ENCODE measurements at places on chromosomes 13 and 19.
A peak's percentile ranks its signal among the peaks of the same experiment; 100 is the strongest.

GRCh38 chr13:59587030-59587429 lies 576.7 kb downstream of the DIAPH3 start:
- no peak for DNase-seq

- no peak for DNase-seq
Measured at GRCh38 chr19:41745756-41746155, 9.6 kb upstream of the CEACAM6 start.

DNA sequence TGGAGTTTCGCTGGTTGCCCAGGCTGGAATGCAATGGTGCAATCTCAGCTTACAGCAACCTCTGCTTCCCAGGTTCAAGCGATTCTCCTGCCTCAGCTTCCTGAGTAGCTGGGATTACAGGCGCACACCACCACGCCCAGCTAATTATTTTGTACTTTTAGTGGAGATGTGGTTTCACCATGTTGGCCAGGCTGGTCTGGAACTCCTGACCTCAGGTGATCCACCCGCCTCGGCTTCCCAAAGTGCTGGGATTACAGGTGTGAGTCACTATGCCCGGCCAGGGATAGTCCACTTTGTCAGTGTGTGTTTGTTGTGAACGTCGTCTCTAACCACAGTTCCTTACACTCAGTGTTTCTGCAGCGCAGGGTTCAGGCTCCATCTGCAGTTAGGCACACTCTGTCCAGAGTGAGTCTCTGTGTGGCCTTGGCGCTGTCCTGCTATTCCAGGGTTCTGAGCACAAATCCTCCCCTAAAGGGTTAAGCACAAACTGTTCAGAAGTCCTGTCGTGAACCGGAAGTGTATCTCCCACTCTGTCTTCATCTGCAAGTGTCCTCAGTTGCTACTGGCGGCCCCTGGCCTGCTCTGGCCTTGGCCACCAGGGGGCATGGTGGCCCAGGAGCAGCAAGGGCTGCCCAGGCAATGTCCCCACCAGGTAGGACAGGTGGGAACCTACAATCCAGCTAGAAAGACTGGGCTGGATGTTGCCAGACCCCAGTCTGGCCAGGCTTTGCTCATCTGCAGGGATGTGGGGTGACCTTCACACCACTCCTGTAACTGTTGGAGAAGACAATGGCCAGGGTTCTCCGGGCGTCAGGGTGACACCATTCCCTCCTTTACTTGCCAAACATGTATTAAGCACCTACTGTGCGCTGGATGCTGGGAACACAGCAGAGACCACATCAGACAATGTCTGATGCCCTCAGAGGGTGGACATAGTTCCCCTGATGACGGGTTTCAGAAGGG lies 38.8 kb upstream of the GATAD2A start:
- DNase-seq: peak; percentile 92

- no peak for DNase-seq
Measured at GRCh38 chr19:20423381-20424197, 142.0 kb downstream of the ZNF737 start.

DNA sequence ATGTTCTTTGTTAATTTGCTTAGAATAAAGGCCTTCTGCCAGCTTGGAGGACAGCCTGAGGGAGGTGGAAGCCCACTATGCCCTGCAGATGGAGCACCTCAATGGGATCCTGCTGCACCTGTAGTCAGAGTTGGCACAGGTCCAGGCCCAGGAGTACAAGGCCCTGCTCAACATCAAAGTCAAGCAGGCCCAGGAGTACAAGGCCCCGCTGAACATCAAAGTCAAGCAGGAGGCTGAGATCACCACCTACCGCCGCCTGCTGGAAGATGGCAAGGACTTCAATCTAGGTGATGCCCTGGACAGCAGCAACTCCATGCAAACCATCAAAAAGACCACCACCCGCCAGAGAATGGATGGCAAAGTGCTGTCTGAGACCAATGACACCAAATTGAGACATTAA lies 41.7 kb downstream of the ZNF85 start:
- no peak for DNase-seq

GRCh38 chr13:42760951-42761350 lies 20.4 kb upstream of the FAM216B start:
- DNase-seq: no peak

GRCh38 chr13:108760129-108760528 lies 130.7 kb downstream of the MYO16 start:
- no peak for DNase-seq

GRCh38 chr19:58059003-58059670 lies at the start of gene ZNF135:
ZNF135 (plus strand) TSS chr19:58059282; CDS start chr19:58060003, 721 bp downstream.
- no peak for DNase-seq

- DNase-seq: no peak
Measured at GRCh38 chr13:102587916-102588315, 8.9 kb upstream of the TPP2 start.

- DNase-seq: peak; percentile 58
Measured at GRCh38 chr13:24511019-24511815, 1.4 kb downstream of the PARP4 start.

- DNase-seq: no peak
Measured at GRCh38 chr13:81012031-81012430, 671.1 kb upstream of the SPRY2 start.

DNA sequence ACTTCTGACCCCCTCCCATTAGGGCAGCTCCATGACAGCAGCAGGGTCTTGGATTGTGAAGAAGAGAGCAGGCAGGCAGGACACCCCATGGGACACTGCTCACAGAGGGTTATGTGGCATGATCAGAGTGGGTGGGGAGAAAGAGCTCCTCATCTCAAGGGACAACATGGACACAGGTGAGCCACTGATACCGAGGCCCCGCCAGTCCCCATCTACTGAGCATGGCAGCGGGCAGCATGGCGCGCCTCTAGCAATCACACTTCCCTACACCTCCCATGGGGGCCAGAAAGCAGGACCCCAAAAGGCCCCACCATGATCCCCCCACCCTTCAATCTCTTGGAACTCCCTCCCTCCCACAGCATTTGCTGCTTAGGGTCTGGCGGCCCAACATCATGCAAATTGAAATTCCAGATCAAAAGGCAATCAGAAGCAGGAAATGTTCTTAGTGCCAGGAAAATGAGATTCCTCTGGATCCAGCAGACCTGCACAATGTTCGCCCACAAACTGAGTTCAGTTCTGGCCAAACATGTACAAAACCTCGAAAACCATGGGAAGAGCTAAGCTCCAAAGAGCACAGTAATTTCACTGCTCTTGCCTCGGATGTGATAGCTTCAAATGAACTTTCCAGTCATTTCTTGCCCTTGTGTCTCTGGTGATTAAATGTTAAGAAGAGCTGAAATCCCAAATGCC lies 14.8 kb downstream of the DOCK9 start:
- DNase-seq: no peak

DNA sequence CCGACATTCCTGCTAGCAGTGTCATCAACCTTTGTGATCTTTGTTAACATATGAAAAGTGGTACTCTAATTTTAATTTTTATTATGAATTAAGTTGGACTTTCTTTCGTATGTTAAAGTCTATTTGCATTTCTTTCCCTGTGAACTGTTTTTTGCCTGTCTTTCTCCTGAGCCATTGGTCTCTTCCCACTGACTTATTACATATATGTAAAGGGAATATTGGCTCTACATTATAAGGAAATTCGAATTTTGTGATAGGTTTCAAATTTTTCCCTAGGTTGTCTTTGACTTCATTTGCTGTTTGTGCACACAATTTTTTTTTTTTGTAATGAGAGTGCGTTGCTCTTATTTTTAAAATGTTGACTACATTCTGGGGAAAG lies 442 bp upstream of the CDC16 start:
- no peak for DNase-seq

DNA sequence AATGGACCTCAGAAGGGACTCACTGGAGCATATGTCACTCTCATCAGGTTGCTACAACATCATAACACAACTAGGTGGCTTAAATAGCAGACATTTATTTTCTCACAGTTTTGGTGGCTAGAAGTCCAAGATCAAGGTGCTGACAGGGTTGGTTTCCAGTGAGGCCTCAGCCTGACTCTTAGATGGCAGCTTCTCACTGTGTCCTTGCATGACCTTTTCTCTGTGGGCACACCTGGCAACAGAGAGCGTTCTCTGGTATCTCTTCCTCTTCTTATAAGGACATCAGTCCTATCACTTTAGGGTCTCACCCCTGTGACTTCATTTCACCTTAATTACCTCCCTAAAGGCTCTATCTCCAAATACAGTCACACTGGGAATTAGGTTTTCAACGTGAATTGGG lies 74.5 kb downstream of the CYSLTR2 start:
- no peak for DNase-seq

GRCh38 chr13:99403458-99403971 lies 96.3 kb upstream of the GPR183 start:
- no peak for DNase-seq

DNA sequence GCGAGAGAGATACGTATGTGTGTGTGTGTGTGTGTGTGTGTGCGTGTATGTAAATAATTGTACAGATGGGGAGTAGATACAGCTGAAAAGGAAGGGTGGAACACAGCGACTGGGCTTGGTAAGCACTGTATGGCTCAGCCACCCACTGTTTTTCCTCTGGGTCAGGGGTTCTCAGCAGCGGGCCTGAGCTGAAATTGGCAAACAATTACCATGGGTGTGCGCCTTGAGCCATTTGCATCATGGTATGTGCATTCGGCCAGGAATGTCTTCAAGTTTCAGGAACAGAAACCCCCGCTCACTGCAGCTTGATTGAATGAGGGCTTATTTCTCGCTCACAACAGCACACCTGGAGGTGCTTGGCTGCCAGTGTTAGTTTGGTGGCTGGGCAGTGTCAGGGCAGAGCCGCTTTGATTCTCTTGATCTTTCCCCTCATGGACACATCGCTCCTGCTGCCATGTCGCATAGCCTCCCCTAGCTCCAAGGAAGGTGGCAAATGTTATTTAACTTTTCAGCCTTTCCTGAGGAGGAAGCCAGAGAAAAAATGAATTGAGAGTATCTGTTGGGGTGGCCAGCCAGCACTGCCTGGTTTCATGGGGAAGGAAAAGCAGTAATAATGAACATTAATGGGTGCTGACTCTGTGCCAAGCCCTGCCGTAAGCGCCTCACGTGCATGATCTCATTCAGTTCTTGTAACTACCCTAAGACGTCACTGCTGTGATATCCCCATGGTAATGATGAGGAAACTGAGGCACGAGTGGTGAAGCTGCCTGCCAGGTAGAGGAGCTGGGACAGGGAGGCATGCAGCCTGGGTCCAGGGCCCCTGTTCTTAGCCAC lies 126.9 kb downstream of the SIPA1L3 start:
- peak; percentile 98 for DNase-seq

DNA sequence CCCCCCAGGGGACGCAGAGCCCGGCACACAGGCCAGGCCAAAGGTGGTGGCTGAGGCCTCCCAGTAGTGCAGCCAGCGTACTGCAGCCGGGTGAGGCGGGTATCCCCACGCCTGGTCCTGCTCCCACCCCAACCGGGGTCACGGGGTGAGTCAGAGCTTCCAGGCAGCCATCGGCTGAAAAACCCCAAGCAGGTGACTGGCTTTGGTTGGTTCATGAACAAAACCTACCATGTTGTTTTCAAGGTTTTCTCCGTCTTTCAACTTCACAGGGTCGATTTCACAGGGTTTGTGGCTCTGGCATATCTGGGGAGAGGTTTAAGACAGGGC lies 42.1 kb upstream of the C13orf46 start:
- no peak for DNase-seq

GRCh38 chr13:21849323-21849722 lies 178.4 kb downstream of the FGF9 start:
- peak; percentile 78 for DNase-seq

DNA sequence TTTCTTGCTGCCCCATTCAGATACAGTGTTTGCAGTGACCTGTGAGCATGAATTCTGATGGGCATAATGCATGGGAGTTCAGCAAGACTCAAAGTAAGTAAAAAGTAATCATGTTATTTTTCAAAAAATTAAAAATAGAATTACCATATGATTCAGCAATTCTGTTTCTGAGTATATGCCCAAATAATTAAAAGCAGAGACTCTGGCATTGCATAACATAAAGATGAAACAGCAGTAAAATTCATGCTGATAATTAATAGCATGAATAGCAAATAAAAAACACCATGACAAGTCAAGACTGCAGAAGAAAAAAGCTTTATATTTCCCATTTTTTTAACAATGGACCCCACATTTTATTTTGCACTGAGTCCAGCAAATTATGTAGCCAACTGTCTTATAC lies 21.3 kb downstream of the RNF6 start:
- DNase-seq: no peak

DNA sequence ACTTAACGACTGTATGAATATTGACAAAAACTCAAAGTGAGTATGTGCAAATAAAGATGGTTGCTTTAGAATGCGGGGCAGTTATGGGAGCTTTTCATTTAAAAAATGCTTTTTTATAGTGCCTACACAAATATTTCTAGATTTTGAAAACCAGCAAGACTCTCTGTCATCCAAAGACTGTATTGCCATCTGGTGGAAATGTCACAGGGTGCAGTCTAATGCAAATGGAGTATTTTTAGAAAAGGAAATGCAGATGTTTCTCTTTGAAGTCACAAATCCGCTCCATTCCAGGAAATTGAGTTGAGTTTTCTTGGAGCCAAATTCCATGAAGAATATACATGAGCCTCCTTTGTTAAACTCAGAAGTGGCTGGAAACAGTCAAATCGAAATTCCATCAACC lies 2.3 kb upstream of the C1QTNF9B start:
- DNase-seq: peak; percentile 72

- no peak for DNase-seq
Measured at GRCh38 chr19:28862238-28862637, 350.7 kb downstream of the UQCRFS1 start.

- DNase-seq: no peak
Measured at GRCh38 chr19:55315956-55316525, 9.1 kb downstream of the TMEM150B start.

DNA sequence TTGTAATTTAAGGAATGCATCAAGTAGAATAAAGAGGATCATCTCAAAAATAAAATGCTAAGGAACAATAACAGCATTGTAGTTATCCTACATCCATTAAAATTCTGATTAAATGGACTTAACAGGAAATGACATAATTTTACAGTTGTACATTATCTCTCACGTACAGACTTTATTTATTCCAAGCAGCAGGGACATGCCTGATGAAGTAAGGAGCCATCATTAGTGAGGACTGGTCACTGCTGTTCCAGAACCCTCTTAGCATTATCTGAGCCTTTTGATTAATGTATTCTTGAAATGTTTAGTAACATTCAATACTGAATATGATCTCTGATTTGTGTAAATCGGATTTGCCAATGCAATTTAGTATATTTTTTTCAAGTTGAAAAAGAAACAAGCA lies 516.1 kb downstream of the DACH1 start:
- no peak for DNase-seq

- DNase-seq: peak; percentile 26
Measured at GRCh38 chr13:45554604-45555109, 60.9 kb downstream of the ERICH6B start.

DNA sequence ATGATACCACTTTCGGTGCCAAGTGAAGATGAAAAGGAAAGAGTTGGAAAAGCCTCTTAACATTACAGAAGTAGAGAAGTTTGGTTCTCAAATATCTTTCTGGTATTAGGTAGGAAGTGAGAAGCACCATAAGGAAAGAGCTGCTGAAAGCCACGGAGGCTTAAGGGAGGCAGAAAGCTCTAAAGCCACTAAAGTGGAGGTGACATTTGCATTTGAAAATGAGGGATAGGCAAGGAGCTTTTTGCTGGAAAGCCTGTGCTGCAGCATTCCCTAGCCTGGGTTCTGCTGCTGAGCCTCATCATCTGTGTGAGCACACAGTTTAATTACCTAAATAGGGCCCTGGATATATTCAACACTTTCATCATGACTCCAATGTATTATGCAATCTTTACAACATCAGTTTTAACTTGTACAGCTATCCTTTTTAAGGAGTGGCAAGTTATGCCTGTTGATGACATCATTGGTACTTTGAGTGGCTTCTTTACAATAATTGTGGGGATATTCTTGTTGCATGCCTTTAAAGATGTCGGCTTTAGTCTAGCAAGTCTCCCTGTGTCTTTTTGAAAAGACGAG lies 315.4 kb downstream of the RBM26 start:
- no peak for DNase-seq
